H9 (cell line): ENCODE measurements at places on chromosomes 11 and 22.

DNA sequence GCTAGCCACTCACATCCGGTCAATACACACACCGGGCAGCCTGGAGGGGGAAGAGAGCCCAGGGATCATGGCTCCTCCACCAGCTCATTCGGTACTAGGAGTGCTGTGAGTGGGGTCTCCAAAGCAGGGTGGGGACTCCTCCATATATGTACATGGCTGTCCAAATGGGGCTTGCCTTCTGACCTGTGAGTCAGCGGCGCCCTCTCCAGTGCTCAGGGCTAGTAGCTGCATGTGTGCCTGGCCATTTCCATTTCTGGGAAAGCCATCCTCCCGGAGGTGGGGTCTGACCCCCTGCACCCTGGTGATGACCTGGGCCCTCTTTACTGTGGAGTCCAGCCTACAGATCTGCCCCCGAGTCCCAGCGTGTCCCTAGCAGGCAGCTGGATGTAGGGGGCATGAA, 181.9 kb downstream of the CEP164 start:
- no peak for DNase-seq

DNA sequence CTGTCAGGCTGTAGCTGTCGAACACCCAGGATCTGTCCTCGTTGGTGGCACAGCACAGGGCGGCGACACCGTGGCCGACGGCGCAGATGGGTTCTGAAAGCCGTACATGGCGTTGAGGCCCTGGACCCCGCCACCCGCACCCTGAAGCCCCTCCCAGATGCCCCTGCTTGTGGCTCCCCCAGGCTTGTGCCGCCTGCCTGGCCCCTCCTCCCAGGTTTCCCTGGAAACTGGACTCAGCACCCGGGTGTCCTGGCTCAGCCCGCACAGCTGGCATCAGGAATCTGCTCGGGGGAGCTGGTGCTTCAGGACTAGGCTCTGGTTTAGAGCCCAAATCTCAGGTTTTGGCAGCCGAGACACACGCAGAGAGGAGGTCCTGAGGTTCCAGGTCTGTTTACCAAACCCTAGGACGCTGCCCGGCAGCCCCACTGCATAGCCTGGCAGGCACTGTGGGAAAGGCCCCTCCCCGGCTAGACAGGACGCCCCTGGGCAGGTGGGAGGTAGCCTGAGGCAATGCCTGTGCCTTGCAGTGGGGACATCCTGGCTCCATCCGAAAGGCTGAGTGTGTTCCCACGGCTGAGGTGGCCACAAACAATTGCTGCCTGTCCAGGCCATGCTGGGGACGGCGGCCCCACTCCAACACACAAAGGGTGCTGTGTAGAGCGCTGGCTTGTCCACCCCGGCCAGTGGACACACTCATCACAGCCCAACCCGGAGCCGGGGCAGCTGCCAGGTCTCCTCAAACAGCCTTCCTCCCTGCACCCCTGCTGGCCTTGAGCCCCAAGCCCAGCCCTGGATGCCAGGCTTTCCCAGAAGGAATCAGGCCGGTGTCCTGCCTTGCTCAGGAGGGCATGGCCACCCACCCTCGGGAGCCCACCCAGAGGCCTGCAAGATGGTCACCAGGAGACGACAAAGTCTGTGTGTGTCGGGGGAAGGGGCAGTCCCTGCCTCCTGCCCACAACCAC, 4.6 kb downstream of the GATD1 start:
- no peak for DNase-seq

DNA sequence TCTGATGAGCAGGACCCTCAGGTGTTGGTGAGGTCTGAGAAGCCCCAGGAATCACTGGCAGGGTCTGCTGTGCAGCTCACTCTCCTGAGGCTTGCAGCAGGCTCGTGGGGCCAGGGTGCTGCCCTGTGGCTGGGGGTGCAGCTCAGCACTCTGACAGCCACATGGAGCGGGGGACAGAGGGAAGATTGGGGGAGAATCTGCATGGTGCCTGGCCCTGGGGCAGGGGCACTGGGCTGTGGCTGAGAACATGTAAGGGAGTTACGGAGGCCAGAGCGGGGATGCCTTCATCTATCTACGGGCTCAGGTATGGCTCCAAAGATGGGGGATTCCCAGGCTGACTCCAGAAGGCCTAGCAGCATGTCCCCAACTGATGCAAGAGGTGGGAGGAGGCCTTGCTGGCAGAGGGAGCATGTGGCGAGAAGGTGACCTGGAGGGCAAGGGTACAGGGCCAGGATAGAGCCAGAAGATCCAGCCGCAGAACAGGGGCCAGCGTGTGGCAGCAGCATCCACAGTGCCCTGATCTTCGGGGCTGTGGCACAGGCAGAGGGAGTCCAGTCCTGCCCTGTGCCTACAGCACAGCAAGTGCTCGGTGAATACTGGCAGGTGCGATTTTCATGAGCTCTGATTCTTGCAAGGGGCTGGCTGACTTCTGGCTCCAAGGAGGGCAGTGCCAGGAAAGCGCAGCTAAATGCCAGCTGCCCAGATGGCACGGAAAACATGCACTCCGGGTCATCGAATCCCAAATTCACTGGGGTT, 184.7 kb downstream of the CTTN start:
- no peak for DNase-seq

DNA sequence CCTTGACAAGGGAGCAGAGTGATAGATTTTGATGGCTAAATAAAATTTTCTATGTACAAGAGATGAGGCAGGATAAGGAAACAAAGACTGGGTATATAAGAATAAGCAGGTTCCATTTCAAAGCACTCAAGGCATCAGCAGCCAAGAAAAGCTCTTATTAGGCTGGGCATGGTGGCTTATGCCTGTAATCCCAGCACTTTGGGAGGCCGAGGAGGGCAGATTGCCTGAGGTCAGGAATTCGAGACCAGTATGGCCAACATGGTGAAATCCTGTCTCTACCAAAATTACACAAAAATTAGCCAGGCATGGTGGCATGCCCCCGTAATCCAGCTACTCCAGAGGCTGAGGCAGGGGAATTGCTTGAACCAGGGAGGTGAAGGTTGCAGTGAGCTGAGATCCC, 563.4 kb upstream of the CCDC179 start:
- no peak for DNase-seq
